ENCODE measurements at places on chromosomes 16 and 17.
A peak's percentile ranks its signal among the peaks of the same experiment; 100 is the strongest.

DNA sequence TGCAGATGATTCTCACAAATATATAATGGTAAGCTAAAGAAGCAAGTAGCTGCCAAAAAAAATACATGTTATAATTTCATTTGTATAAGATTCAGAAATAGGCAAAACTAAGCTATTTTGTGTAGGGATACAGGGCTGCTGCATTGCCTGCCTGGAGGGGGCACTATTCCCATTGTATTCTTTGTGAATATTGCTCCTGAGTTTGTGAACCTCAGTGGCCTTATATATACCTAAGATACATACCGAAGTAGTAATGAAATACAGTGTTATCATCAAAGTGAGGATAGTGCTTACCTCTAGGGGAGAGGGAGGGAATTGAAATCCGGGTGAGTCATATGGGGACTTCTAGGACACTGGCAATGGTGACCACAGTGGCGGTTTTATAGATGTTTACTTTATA lies 53.5 kb downstream of the C17orf58 start:
- DNase-seq: peak; percentile 45

- DNase-seq: peak; percentile 70
These were observed 11.1 kb downstream of the COG1 start for GRCh38 chr17:73203788-73204479.

DNA sequence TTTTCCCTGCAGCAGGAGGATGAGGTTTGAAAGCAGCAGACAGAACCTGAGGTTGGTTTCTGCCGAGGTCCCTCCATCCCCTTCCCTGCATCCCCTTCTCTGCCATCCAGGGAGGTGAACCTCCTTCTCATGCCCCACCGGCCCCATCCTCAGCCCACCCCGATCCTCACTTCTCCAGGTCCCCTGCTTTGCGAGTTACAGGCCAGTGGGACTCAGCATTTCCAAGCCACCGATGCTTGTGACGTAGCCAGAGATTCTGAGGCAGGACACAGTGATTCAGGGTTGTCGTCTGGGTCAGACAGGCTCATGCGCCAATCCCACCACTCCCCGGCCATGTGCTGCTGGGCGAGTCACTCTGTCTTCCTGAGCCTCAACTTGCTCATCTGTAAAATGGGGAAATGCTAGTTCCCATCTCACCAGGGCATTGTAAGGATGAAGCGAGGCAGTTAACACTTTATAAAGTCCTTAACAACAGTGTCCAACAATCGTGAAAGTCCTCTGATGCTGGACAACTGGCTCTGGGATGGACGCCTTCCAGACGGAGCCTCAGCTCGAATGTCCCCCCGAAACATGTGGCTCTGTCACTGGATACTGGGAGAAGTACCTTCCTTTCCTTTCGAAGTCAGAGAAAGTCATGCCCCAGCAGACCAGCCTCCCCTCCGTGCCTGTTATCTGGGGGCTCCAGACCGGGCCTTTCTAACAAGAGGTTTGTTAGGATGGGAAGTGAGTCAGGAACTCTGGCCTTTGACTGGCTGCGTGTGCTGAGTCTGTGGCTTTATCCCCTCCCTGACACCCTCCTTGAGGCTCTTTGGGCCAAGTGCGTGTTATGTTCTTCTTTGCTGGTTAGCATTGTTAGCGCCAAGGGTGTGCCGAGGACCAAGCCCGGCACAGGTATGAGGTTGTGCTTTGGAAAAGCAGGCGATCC lies 21.9 kb downstream of the SEC14L5 start:
- peak; percentile 83 for DNase-seq

DNA sequence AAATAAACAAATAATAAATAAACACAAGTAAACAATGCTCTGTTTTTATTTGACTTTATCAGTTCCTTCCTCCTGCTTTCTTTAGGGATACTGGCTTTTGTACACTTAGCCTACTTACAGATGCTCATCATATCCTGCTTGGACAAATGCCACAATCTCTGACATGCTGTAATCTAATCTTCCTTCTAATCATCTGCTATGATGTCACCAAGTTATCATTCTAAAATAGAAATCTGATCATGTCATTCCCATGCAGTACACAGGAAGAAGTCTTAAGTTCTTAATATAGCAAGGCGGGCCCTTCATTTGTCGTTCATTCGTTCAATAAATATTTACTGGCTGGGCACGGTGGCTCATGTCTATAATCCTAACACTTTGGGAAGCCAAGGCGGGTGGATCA lies 9.1 kb upstream of the UBB start:
- peak; percentile 36 for DNase-seq

DNA sequence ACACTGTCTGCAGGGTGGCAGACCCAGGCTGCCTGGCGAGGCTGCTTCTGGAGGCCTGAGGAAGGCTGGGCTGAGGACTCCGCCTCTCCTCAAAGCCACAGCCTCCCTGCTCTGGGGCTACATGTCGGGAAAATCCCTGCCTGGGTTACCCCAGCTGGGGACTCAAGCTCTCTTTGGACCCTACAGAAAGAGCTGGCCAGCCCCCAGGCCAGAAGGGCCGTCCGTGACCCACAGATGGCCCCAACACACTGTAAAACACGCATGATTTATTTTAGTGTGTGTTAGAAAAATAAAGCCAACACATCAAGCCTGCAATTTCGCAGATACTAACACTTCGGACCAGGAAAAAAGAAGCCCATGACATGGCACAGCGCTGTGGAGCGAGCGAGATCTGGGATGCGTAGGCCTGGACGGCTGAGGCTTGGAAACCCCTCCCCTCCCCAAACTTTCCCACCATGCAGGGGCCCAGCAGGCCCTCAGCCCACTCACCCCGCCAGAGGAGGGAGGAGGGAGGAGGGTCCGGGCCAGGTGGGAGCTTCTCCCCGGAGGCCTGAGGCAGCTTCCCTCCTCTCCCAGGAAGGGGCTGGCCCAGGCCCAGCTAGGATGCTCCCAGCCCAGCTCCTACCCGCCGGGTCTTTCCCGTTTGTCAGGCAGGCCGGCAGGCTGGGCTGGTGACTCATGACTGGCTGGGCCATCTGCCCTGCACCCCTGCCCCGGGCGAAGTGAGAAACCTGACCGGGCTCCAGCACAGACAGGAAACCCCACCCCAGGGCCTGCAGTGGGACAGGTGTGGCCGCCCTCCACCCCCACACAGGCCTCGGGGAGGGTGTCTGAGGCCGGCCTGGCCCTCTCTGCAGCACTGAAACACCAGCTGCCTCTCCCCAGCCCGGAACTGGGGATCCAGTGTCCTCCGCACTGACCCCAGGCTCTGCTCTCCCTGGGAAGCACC lies 34.1 kb upstream of the SLC38A10 start:
- DNase-seq: no peak

DNA sequence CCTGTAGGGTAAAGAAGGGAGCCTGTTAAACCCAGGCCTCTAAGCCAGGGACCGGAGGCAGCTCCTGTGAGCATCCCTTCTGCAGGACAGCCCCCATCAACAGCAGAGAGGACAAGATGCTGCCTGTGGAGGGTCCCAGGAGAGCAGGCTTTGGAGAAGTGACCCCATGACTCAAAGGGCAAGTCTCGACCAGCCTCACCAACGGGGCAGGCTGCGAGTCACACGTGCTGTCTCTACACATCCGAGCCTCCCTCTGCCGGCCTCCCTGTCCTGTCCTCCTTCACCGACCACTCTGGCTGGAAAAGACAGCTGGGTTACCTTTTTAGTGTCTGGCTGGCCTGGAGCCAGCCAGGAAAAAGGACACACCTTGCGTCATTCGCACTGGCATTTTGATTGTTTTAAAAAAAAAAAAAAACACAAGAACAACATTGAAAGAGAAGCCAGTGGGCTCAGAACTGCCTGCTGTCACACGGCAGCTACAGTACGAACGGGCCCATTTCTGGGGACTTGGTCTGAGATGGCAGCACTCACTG lies 74.5 kb upstream of the RCVRN start:
- no peak for DNase-seq

- DNase-seq: no peak
These were observed 4.0 kb upstream of the ZFHX3 start for GRCh38 chr16:73051961-73052360.

- DNase-seq: no peak
These were observed 33.8 kb downstream of the VWA3A start for GRCh38 chr16:22126037-22126558.

GRCh38 chr17:80888276-80889160 lies 103.1 kb upstream of the CHMP6 start:
- DNase-seq: no peak

GRCh38 chr17:42126836-42127235 lies 4.2 kb downstream of the HSPB9 start:
- no peak for DNase-seq

GRCh38 chr16:57007530-57007929 lies 18.2 kb downstream of the NLRC5 start:
- no peak for DNase-seq

- no peak for DNase-seq
These were observed 6.7 kb upstream of the MT4 start for GRCh38 chr16:56558024-56558747.

DNA sequence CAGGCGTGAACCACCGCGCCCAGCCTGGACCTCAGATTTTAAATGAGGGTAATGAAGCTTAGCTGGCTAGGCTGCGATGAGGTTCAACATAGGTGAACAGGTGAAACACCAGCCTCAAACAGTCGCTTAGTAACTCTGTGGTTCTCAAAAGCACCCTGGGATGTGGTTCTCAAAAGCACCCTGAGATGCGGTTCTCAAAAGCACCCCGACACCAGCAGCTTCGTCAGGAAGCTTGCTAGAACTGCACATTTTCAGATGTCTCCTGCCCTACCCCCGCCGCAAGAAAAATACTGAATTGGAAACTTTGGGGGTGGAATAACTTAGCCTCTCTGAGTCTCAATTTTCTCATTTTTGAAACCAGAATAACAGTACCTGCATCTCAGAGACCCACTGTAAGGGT lies 86.7 kb upstream of the XYLT1 start:
- DNase-seq: no peak

- no peak for DNase-seq
These were observed 375.9 kb downstream of the CDH13 start for GRCh38 chr16:83002351-83003334.

GRCh38 chr17:79646721-79647455 lies 36.0 kb upstream of the RBFOX3 start:
- no peak for DNase-seq

- no peak for DNase-seq
These were observed 190.2 kb upstream of the KCNJ16 start for GRCh38 chr17:69884846-69885245.

DNA sequence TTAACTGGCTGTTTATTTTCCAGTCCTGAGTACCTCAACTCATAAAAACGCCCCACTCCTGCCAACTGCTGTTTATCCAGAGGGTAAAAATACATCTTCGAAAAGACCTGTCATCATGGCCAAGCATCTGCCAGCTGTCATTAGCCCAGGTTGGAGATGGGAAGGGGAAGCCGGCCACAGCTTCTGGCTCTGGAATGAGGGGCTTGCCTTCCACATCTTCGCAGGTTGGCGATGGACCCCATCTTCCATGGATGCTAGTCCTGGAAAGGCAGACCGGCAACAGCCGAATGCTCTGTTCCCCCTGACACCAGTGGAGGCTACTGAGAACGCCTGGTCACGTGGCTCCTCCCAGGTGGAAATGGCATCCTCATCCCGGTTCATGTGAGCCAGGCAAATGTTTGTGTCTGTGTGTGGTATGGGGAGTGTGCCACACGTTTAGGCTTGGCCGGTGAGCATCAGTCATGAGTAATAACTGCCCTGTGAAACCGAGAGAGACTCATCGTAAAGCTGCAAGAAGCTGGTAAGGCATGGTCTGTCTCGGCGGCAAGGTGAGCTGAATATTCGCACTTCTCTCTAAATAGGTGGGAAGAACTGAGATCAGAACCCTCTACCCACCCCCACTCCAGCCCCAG lies 420 bp upstream of the KRTAP17-1 start:
- DNase-seq: no peak

- DNase-seq: no peak
These were observed 44.9 kb upstream of the CNEP1R1 start for GRCh38 chr16:49980166-49980565.

DNA sequence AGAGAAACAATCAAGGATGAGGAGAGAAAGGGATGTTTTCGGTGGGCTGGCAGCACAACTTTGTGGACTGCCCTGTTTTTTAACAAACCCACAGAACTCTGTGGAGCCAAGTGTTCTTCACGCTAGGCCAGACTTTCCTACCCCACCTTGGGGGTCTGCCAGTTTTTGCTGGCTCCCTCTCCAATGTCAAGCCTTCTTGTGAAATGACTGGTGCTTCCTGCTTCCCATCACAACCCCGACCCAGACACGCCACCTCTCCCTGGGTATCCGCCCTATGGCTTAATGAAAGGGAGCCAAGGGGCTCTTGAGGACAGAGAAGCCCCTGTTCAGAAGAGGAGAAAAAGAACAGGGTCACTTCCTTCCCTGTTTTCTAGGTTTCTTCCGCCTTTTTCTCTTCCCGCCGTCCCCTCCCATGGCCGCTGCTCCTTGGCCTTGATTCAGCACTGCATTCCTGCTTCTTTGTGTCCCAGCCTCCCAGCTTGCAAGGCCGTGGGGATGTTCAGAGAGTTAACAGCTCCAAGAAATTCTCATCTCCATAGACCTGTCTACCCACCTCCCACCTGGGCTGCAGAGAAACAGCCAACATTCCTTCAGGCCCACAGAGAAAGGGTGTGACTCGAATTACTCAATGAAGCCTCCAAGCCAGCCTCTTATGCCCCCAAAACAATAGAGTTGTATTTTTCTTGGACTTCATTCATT lies 16.5 kb upstream of the SOX9 start:
- no peak for DNase-seq

DNA sequence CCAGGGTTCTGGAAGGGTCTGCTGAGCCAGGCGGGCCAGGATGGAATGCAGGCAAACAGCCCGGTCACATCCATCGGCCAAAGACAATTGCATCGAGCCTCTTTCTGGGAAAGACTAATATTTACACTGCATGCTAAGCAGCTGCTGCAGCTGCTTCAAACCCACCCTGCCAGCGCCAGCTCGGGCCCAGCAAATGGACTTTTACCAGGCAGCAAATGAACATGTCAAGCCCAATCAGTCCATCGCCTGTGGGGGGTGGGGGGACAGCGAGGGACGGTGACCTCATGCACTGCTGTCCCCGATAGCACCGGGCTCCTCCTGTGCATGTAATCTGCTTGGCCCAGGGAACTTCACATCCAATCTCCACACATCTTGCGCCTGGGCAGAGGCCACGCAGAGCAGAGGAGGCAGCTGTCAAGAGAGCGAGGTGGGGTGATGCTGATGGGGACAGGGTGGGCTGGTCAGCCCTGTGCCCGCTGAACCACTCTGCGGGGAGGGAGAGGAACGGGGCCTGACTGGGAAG lies 39.4 kb upstream of the CDH5 start:
- no peak for DNase-seq

GRCh38 chr16:71484006-71484893 lies 4.9 kb downstream of the ZNF19 start:
- peak; percentile 94 for DNase-seq

- DNase-seq: no peak
These were observed 497.6 kb downstream of the WWOX start for GRCh38 chr16:78596996-78597422.

DNA sequence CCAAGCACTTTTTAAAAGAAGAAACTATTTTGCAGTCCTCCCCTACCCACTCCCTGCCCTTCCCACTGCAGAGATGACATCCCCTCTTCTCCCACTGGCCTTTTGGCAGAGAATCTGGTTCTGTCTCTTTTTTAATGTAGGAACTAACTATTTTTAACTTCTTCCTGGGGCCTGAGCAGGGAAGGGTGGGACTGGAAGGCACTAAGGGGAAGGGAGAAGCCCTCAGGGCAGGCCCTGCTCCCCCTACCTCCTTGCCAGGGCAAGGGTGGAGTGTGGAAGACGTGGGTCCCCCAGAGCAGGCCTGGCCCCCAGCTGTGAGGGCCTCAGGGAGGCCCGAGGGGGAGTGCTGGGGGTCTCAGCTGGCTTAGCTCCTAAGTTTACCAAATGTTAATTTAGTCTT lies 19.5 kb downstream of the UNC13D start:
- DNase-seq: no peak
